Peyer's patch (tissue), 4 donors: ENCODE measurements at places on chromosomes 5 and 9. TPM values are rescaled to one million over a fixed set of nuclear protein-coding genes. Genes with fewer than 3 reads are reported as not detected.
A peak's percentile ranks its signal among the peaks of the same experiment; 100 is the strongest.

The BARHL1 gene
- total RNA-seq: not detected

The TMCO6 gene
- total RNA-seq: 90.9 TPM

The SLC34A3 gene
- total RNA-seq: 4.0 TPM

The PCDHGB4 gene
- total RNA-seq: 1.1 TPM

The SPINK6 gene
- total RNA-seq: not detected

The PTGER4 gene
- total RNA-seq: 109 TPM

The BHMT2 gene
- not detected for total RNA-seq

The CDH12 gene
- not detected for total RNA-seq

- DNase-seq: peak; percentile 55
These were observed 1.0 kb downstream of the BASP1 start for GRCh38 chr5:17218353-17219005.

DNA sequence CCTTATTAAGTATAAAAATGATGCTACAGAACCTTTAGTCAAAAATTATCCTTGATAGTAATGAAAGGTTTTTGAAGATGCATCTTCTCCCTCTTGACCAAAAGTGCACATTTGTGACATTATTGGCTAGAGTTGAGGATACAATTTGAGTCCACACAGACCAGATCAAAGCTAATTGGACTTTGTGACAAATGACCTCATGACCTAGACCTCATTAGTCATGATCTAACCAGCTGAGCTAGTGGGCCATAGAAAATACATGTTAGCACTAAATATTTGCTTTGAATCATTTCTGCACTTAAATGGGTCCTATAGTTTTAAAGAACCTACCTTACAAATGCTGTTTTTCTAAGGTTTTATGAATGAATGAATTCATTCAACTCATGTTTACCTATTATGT, 182.1 kb downstream of the RFX3 start:
- DNase-seq: no peak

- DNase-seq: no peak
These were observed 320.4 kb downstream of the DRD1 start for GRCh38 chr5:175123542-175123941.

DNA sequence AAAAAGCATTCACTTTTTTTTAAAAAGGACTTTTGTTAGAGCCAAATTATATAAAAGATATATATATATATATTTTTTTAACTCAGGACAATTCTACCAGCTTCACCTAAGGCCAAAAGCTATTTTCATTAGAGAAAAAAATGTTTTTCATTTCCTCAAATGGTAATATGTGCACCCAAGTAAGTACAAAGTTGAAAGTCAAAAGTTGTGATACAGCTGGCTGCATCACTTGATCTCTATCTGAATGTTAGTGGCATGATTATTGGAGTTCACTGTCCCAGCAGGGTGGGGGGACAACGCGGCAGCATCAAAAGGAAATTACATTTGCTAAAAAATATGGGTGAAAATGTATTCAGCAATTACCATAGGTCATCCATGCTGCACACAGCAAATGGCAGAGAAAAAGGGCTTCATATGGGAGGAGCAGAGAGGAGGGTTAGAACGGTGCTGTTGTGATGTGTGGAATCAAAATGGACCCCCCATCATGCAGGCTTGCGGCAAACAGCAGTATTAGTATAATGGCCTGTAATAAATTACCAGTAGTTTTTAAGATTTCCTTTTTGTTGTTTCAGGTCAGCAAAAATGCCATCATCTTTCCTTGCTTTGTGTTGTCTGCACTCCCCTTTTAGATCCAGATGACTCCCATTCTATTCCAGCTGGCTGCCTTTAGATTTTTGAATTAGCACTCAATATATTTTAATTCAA, 253.7 kb downstream of the MAT2B start:
- no peak for DNase-seq

GRCh38 chr5:122779451-122779850, 4.6 kb downstream of the SNX2 start:
- no peak for DNase-seq

DNA sequence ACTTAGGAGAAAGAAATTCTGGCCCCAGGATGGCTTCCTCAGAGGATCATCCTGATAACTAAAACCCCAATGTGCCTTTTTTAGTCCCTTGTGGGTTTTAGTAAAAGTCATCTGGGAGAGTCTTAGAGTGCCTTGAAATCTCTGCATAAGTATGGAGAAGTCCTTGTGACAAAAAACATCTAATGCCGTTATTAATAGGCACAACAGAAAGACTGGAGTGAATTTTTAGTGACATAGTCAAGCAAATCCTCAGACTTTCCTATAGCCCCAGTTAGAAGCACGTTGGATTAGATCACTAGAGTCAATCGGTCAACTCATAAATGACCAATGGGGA, 108.2 kb upstream of the MPDZ start:
- no peak for DNase-seq
